ENCODE measurements at places on chromosomes 4 and X.

GRCh38 chr4:35604252-35604651 is 640.1 kb downstream of the ARAP2 start:
- no peak for DNase-seq

DNA sequence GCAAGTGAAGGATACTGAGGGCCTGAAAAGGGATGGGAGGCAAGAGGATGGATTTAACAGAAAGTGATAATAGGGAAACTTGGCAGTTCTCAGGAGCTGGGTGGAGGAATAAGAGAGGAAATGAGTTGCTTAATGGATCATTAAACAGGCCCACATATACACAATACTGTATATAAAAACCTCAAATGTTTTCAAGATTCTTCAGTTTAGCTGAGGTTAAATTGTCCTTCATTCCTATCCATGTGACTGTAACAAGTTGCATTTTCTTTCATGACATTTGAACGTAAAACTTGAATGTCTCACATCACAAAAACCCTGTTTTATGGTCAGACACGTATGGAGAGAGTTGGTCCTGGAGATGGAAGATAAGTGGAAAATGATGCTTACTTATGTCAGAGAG is 76.5 kb upstream of the PLAC8 start:
- no peak for DNase-seq

DNA sequence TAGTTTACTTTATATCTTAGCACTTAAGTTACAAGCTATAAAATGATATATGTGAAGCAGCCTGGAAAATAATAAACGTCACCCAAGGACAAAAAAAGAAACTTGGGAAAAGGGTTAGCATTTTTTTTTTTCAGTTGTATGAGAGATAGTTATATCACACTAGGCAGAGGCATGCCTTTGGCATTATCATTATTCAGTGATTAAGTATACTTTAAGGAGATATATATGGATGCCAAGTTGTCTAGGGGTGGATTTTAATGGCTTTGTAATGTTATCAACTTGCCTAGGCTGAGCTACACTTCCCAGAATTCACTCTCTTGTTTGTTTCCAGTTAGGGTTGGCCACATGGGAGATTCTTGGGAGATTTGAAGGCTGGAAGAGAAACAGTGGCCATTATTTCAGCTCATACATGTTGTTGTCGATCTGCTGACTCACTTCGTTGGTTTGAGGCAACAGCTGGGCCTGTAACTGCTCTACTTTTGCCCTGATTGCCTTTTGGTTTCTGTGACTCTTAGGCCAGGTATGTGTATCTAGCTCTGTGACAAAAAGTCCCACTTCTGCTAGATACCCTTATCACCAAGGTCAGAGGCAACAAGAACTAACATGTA is 11.5 kb upstream of the SRPX start:
- no peak for DNase-seq

DNA sequence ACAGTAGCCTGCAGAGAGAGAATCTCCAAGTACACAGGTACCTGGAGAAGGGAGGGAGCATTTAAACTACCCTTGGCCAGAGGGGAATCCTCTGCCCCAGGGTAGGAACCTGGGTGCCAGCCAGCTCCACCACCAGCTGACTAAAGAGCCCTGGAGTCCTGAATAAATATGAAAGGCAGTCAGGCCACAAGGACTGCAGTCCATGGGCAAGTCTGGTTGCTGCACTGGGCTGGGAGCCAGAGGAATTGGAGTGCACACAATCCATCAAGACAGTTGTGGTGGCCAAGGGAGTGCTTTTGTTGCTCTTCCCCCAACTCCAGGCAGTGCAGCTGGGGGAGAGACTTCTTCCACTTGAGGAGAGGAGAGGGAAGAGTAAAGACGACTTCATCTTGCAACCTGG is 172.5 kb downstream of the HNRNPD start:
- DNase-seq, result no peak

- no peak for DNase-seq
Observed at GRCh38 chr4:164531336-164531735, 222.6 kb upstream of the SMIM31 start.

DNA sequence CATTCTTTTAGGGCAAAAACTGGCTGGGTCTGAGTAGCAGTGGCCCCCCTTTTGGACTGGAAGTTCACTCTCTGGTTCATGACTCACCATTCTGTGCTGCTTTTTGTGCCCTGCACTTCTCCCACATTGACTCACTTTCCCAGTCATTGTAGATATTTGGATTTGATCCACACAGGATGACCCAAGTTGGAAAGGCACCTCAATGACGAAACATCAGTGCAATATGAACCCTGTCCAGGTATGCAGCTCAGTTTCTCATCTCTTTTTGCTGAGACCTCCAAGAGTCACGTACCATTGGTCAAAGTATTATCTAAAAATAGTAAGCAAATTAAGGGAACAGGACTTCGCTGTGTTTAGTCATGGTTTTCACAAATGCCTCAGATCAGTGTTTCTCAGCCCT is 92.7 kb downstream of the CBLL2 start:
- no peak for DNase-seq

- no peak for DNase-seq
Observed at GRCh38 chr4:33037464-33037863, 2317.3 kb downstream of the PCDH7 start.

- no peak for DNase-seq
Observed at GRCh38 chr4:52019936-52020657, at the start of gene LRRC66. Gene LRRC66, minus strand, starts transcription at chr4:52020363. Its CDS starts 2,750 bp downstream, at chr4:52017613.

- no peak for DNase-seq
Observed at GRCh38 chr4:121011780-121012340, 60.5 kb downstream of the NDNF start.

DNA sequence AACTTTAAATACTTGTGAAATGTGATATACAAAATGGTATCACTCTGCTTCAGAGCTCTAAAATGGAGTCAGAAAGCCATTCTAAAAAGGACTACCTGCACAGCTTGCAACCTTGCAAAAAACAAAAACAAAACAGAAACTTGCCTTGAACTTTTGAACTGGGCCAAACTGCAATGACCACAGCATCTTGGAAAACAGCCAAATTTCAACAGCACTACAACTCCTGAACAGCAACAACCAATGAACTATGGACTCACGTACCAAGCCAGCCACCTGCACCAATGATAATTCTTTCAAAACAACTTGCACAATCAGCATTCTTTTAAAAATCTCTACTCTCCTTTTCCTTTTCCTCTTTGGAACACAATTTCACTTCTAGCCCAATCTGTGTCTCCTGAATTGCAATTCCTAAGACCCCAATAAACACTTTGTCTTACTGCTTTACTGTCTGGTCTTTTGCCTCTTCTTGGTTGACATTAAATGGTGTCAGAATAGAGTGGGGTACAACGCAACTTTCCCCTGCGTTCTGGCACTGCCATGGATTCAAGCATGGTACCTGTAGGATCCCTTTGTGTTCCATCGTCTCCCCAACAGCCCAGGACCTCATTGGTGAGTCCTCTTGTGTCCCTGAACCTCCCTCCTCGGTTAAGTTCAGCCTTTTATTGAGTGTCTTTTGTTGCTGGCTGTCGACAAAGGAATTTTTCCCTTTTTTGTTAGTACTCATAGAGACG is 35.7 kb upstream of the FMR1 start:
- no peak for DNase-seq

GRCh38 chrX:47311932-47312774 is 58.2 kb upstream of the ZNF157 start:
- DNase-seq, result peak; percentile 5
